ENCODE measurements at places on chromosomes 5 and 9. TPM values are rescaled to one million over a fixed set of nuclear protein-coding genes. Genes with fewer than 3 reads are reported as not detected.

DNA sequence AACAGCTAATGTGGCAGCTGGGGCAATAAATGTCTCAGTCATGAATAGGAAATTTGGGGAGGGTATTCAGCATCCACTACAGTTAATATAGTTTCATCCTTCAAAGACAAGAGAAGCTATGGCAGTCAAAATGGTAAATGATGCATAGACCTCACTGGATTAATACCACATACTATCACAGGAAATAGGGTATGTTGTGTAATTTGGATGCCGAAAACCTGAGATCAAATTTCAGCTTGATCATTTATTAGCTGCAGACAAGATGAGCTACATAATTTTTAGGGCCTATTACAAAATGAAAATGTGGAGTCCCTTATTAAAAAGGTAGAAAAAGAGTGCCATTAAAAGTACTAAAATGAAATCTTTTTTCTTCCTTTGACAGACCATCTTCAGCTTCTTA lies 112.6 kb upstream of the MTAP start:
- H3K4me1 ChIP-seq = peaks cover 40% of the 10 kb centered on the region
- no peaks in the 10 kb centered on the region for H3K36me3 ChIP-seq
- no peaks in the 10 kb centered on the region for H3K27me3 ChIP-seq

DNA sequence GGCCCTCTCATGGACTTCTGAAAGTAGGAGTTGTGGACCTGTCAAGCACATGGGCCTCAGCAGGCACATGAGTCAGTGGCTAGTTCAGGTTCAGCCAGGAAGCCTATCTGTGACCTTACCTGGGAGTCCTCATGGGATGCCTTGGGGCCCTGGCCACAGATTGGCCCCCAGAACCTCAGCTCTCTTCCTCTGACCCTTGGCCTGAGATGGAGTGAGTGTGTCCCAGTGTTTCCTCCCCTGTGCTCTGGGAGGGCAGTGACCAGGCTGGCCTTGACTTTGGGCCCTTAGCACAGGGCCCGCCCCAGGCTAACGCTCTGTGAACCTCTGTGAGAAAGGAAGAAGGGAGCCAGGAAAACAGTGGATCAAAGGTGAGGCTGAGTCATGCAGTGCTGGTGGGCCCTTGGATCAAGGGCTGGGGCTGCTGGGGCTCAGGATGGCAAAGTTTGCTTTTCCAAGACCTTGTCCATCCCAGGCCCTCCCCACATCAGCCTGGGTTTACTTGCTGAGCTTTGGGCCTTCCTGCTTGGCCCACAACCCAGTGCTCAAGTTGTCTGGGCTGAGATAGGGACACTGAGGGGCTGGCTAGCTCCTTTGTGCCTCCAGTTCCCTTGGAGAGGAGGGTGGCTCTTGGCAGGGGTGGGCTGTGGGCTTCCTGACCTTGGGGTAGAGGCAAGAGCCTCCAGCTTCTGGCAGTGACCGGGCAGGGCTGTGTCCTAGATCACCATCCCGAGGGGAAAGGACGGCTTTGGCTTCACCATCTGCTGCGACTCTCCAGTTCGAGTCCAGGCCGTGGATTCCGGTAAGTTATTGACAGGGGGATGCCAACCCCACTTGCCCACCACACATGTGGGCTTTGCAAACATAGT lies 41.4 kb downstream of the RGS3 start:
- peaks cover 21% of the 10 kb centered on the region for H3K4me1 ChIP-seq
- H3K27me3 ChIP-seq = no peaks in the 10 kb centered on the region
- no peak for DNase-seq
- no peak overlapping the region for H3K4me3 ChIP-seq
- no peaks in the 10 kb centered on the region for H3K36me3 ChIP-seq

GRCh38 chr9:105059252-105059651 lies 131.3 kb upstream of the ABCA1 start:
- H3K4me3 ChIP-seq = no peak overlapping the region
- H3K27me3 ChIP-seq = no peaks in the 10 kb centered on the region
- peaks cover 22% of the 10 kb centered on the region for H3K4me1 ChIP-seq
- no peak for DNase-seq

Gene KLF9
- 5.9 TPM for total RNA-seq

DNA sequence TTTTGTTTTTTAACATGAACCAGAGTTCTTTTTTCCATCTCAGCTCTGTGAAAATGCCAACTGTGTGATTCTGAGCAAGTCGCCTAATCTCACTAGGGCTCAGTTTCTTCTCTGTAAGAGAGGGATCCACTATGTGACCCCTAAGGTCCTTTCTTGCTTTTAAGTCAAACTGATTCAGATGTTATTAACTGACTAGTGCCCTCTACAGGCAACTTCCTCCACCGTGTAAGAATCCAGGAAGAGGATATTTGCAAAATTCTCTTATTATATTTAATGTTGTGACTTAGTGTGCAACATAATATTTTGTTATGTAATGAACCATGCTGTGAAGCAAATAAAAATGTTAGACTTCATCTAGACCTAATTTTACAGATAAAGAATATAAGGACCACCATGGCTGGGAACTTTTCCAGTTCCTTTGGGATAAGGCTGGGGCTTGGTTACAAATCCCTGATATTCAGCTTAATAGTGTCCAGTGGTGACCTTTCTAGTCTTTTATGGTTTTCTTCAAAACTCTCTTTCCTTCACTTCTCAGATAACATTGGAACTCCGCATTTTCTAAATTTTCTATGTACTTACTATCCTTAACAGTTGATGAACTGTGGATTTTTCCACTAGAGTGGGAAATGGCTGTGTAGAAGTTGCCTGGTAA lies 244.7 kb downstream of the PIK3R1 start:
- no peaks in the 10 kb centered on the region for H3K27me3 ChIP-seq
- no peak overlapping the region for H3K4me3 ChIP-seq
- no peak for DNase-seq
- H3K27ac ChIP-seq = no peak overlapping the region

DNA sequence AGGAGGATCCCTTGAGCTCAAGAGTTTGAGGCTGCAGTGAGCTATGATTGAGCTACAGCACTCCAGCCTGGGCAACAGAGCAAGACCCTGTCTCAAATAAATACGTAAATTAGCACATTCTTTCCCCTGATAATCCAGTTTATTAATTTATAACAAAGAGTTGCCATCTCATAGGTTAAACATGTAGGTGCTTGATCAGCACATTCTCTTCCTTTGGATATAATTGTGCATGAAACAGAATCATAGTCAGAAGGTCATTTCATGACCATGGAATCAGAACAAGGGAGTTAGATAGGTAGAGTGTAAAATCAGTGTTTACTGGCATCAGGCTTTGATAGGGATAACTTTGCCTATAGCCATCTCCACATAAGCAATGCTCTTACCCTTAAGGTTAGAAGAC lies 43.0 kb upstream of the KIAA1958 start:
- H3K4me1 ChIP-seq = no peaks in the 10 kb centered on the region
- no peak overlapping the region for H3K4me3 ChIP-seq
- H3K27ac ChIP-seq = no peak overlapping the region
- no peaks in the 10 kb centered on the region for H3K27me3 ChIP-seq
- no peaks in the 10 kb centered on the region for H3K36me3 ChIP-seq

DNA sequence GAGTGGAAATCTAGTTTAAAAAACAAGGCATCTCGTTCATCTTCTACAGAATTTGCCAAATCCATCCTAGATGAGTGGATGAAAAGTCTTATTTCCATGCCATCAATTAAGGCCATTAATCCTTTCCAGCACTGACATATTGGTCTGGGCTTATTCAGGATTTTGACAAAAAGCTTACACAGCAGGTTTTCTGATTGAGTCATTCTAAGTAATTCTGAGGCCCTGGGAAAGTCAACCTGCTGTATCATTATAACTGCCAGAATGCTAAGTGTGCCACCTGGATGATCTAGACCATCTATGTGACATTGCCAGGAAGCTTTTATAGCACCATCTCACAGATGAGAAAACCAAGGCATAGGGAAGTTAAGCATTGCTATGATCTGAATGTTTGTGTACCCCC lies 132.1 kb upstream of the MAP3K1 start:
- DNase-seq = no peak
- H3K4me3 ChIP-seq = no peak overlapping the region
- H3K27me3 ChIP-seq = no peaks in the 10 kb centered on the region
- H3K27ac ChIP-seq = no peak overlapping the region

Gene ALAD
- total RNA-seq = 8.7 TPM

DNA sequence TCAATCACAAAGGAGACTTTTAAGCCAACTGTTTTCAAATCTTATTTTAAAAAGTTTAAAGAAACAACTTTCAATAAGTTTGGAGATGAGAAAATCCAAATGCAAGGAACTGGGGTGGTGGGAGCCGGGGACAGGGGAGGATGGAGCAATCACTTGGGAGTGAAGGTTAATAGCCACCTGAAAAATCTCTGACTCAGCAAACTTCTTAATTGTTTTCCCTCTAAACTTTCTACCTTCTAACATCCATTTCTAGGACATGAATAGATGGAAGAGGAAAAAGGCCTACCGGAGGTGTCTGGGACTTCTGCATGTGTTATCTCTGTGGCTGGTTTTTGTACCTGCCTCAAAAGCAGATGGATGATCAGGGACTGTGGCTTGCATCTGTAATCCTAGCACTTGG lies 360.6 kb downstream of the OSTF1 start:
- H3K36me3 ChIP-seq = no peaks in the 10 kb centered on the region
- H3K4me3 ChIP-seq = no peak overlapping the region
- H3K4me1 ChIP-seq = peaks cover 32% of the 10 kb centered on the region
- DNase-seq = no peak
- H3K27me3 ChIP-seq = no peaks in the 10 kb centered on the region

DNA sequence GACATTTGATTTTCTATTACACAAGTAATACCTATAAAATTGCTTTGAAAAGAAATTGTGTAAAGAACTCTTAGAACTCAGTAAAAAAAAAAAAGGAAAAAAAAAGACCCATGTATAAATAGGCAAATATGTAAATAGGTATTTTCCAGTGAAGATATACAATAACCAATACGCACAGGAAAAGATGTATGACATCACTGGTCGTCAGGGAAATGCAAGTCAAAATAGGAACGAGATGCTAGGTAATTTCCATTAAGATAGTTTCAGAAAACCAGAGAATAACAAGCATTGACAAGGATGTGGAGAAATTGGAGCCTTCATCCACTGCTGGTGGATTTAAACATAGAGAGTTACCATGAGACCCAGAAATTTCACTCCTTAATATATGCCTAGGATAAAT lies 708.8 kb downstream of the MTRR start:
- no peak for DNase-seq
- no peak overlapping the region for H3K4me3 ChIP-seq
- H3K36me3 ChIP-seq = no peaks in the 10 kb centered on the region
- H3K4me1 ChIP-seq = no peaks in the 10 kb centered on the region

Gene HTR1A
- total RNA-seq = not detected

Gene STPG3
- not detected for total RNA-seq

GRCh38 chr5:122099060-122099790 lies 21.2 kb upstream of the LOX start:
- no peaks in the 10 kb centered on the region for H3K36me3 ChIP-seq
- peak; percentile 64 for DNase-seq
- peaks cover 12% of the 10 kb centered on the region for H3K4me1 ChIP-seq
- no peaks in the 10 kb centered on the region for H3K27me3 ChIP-seq

- H3K36me3 ChIP-seq = peaks cover 84% of the 10 kb centered on the region
- H3K4me3 ChIP-seq = no peak overlapping the region
- no peak for DNase-seq
- H3K4me1 ChIP-seq = peaks cover 26% of the 10 kb centered on the region
- no peaks in the 10 kb centered on the region for H3K27me3 ChIP-seq
Observed at GRCh38 chr5:72145348-72145747, 38.1 kb downstream of the MAP1B start.

DNA sequence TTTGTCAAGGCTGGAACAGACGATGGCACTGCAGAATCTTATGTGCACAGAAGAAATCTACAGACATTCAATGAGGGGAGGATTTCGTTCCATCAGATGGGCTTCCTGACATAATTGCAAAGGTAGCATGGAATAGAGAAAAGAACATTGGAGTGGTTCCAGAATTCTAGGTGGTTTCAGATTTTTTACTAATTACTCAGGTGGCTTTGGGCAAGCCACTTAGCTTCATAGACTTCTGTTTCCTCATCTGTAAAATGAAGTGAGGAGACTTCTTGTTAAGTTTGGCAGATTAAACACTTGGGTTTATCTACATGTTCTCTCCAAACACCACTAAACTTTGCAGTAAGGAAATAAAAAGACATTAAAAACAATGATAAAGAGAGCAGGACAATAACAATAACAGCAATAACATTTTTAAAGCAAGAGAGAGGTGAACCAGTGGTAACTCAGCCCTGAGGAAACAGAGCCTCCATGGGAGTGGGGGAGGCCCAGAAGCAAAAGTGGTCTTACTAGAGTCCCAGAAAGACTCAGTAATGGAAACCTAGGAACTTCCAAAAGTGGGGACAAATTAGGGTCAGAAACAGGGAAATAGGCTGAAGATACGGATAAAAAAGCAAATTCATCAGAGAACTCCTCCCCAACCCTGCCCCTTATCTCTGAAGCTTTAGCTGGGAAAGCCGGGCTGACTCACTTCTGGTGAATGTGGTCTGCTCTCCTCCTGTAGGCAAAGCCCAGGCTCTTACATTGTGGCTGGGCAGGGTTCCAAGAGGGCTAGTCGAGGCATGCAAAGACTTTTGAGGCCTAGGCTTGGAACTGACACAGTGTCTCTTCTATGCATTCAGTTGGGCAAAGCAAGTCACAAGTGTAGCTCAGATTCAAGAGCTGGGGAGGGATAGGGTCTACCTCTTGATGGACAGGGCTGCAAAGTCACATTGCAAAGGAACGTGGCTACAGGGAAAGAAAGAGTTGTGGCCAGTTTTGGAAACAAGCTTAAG lies 11.8 kb upstream of the ACTBL2 start:
- DNase-seq = peak; percentile 98
- H3K4me1 ChIP-seq = peaks cover 24% of the 10 kb centered on the region
- no peaks in the 10 kb centered on the region for H3K27me3 ChIP-seq
- peak overlapping the region; percentile 83 for H3K27ac ChIP-seq
- H3K4me3 ChIP-seq = no peak overlapping the region

GRCh38 chr5:54959673-54960418 lies 25.5 kb downstream of the ESM1 start:
- H3K27me3 ChIP-seq = no peaks in the 10 kb centered on the region
- H3K4me1 ChIP-seq = no peaks in the 10 kb centered on the region
- no peak overlapping the region for H3K4me3 ChIP-seq
